A549 treated with CpdA at 1 μM for 4 hours (cell line): ENCODE measurements at places on chromosomes 4 and X. TPM values are rescaled to one million over a fixed set of nuclear protein-coding genes. Genes with fewer than 3 reads are reported as not detected.

FAM9B gene
- total RNA-seq: not detected in 5 replicates

P2RY4 gene
- total RNA-seq: 0.03 TPM in 1 of 5 replicates, not detected in the others

NDST3 gene
- total RNA-seq: not detected in 5 replicates

ASB12 gene
- 0.03 TPM in 1 of 5 replicates, not detected in the others for total RNA-seq

TEX13B gene
- total RNA-seq: 0.06 TPM in 1 of 5 replicates, not detected in the others

GAB3 gene
- total RNA-seq: 0.27 to 0.45 TPM (median 0.41 TPM) in 5 replicates

SULT1E1 gene
- total RNA-seq: not detected in 5 replicates

ERAS gene
- total RNA-seq: 0.10 TPM in 1 of 5 replicates, not detected in the others

KIAA0232 gene
- total RNA-seq: 5.3 to 9.6 TPM (median 8.2 TPM) in 5 replicates

DACH2 gene
- not detected in 5 replicates for total RNA-seq

ZNF732 gene
- total RNA-seq: not detected in 5 replicates

SMIM10L2A gene
- total RNA-seq: 0.10 to 0.30 TPM (median 0.17 TPM) in 5 replicates

MAGED4 gene
- 3.2 to 12.0 TPM (median 7.7 TPM) in 5 replicates for total RNA-seq

JADE1 gene
- total RNA-seq: 13.5 to 18.4 TPM (median 15.8 TPM) in 5 replicates

HTATSF1 gene
- 48.3 to 76.0 TPM (median 57.4 TPM) in 5 replicates for total RNA-seq

NOX1 gene
- total RNA-seq: 0.03 to 0.17 TPM in 2 of 5 replicates, not detected in the others

CCDC120 gene
- total RNA-seq: 3.2 to 4.7 TPM (median 3.6 TPM) in 5 replicates

PPEF1 gene
- 0.88 to 1.7 TPM (median 1.3 TPM) in 5 replicates for total RNA-seq

SPATA4 gene
- 0.18 to 0.78 TPM (median 0.20 TPM) in 3 of 5 replicates, not detected in the others for total RNA-seq

LANCL3 gene
- total RNA-seq: not detected in 5 replicates

SYTL4 gene
- total RNA-seq: 1.5 to 4.1 TPM (median 2.1 TPM) in 5 replicates

AWAT2 gene
- total RNA-seq: not detected in 5 replicates

TRIM75 gene
- not detected in 5 replicates for total RNA-seq

SPANXB1 gene
- 2.7 to 4.0 TPM (median 3.2 TPM) in 5 replicates for total RNA-seq

PAGE3 gene
- not detected in 5 replicates for total RNA-seq

SSX4 gene
- not detected in 5 replicates for total RNA-seq

AVPR2 gene
- total RNA-seq: 0.07 to 0.12 TPM in 2 of 5 replicates, not detected in the others

SLITRK4 gene
- total RNA-seq: not detected in 5 replicates

MAML3 gene
- 9.7 to 13.2 TPM (median 12.1 TPM) in 5 replicates for total RNA-seq

MAP7D2 gene
- 5.0 to 6.6 TPM (median 5.6 TPM) in 5 replicates for total RNA-seq

LUZP4 gene
- not detected in 5 replicates for total RNA-seq

GSX2 gene
- not detected in 5 replicates for total RNA-seq

USP17L15 gene
- not detected in 5 replicates for total RNA-seq

KLHL34 gene
- not detected in 5 replicates for total RNA-seq

NHSL2 gene
- total RNA-seq: 0.33 to 0.49 TPM (median 0.42 TPM) in 5 replicates

MMAA gene
- 1.4 to 2.3 TPM (median 1.6 TPM) in 5 replicates for total RNA-seq

BRS3 gene
- not detected in 5 replicates for total RNA-seq

GAGE12H gene
- total RNA-seq: not detected in 5 replicates

TLR3 gene
- total RNA-seq: 0.26 to 0.54 TPM (median 0.37 TPM) in 5 replicates

FGFRL1 gene
- 16.6 to 24.2 TPM (median 23.8 TPM) in 5 replicates for total RNA-seq
